GM19239 (cell line): ENCODE measurements at places on chromosomes 12 and 14.

- DNase-seq, result no peak
Observed at GRCh38 chr14:29799464-29800095, 128.1 kb downstream of the PRKD1 start.

DNA sequence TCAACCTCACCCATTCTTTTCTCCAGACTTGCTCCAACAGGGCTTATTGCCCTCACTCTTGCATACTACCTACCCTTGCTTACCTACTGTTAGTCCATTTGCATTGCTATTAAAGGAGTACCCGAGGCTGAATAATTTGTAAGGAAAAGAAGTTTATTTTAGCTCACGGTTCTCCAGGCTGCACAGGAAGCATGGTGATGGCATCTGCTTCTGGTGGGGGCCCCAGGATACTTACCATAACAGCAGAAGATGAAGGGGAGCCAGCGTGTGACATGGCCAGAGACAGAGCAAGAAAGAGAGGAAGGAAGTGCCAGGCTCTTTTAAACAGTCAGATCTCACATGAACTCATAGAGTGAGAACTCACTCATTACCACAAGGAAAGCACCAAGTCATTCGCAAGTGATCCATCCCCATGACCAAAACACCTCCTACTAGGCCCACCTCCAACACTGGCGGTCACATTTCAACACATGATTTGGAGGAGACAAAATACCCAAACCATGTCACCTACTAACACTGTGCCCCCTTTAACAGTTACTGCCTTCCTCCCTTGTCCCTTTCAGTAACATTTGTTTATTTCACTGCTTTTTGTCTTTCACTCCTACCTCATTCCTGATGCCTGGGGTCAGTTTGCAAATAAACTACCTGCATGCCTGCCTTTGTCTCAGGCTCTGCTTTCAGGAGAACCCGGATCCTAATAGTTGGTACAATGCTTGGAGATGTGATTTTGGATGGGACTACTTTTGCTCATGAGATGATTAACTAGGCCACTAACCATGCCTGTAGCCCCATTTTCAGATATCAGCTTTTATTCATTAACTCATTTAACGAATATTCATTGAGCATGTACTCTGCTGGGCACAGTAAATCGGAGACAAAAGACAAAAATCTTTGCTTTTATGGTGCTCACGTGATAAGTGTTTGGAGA, 41.6 kb upstream of the CSRP2 start:
- DNase-seq, result no peak

DNA sequence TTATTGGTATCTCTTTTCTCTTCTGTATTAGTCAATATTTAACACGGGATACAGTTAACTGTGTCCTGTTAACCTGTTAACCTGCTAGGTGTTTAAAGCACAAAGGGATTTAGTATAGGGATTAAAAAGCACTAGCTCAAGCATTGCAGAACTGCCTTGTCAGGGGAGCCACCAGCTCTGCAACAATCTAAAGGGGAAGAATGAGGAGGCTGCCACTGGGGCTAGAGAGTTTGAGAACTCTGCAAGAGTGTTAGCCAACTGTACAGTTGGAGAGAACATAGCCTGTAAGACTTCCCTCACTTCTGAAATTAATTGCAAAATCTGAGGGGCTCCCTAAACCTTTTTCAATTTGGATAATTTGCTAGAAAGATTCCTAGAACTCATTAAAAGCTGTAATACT, 6.5 kb upstream of the VRK1 start:
- DNase-seq, result no peak

- no peak for DNase-seq
Observed at GRCh38 chr12:82966001-82966559, 279.4 kb downstream of the TMTC2 start.

DNA sequence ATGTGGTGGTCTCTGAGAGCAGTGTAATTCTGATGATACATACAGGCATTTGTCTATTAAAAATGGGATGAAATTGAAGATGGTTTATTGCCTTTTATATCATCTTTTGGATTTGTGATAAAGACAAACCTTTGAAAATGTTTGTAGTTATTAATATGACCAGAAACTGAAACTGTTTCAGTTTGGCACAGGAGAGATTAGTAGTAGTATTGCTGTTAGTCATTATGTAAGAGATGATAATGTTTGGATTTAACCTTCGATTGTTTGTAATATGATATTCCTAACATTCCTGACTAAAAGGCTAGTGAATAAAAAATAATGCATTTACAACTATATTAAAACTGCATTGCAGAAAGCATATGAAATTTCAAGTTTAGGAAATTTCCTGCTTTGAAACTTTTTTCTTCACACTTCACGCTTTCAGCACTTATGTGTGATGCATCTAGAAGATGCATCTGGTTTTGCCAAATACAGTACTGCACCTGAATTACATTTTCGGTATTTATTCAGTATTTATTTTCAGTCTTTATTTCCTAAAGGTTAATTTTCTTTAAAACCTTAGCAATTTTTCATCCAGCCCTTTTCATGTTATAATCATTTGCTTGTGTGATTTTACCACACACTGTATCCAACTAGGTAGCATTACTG, 25.5 kb downstream of the ADIPOR2 start:
- no peak for DNase-seq

GRCh38 chr14:51513281-51513680, 138.4 kb upstream of the FRMD6 start:
- DNase-seq, result no peak

GRCh38 chr12:40597133-40597532, 95.1 kb upstream of the CNTN1 start:
- DNase-seq, result no peak

GRCh38 chr12:8831116-8831515, 8.7 kb downstream of the A2ML1 start:
- DNase-seq, result no peak

- DNase-seq, result no peak
Observed at GRCh38 chr14:99626041-99626648, 18.8 kb upstream of the HHIPL1 start.

- DNase-seq, result no peak
Observed at GRCh38 chr12:120943482-120943881, 34.9 kb upstream of the HNF1A start.

DNA sequence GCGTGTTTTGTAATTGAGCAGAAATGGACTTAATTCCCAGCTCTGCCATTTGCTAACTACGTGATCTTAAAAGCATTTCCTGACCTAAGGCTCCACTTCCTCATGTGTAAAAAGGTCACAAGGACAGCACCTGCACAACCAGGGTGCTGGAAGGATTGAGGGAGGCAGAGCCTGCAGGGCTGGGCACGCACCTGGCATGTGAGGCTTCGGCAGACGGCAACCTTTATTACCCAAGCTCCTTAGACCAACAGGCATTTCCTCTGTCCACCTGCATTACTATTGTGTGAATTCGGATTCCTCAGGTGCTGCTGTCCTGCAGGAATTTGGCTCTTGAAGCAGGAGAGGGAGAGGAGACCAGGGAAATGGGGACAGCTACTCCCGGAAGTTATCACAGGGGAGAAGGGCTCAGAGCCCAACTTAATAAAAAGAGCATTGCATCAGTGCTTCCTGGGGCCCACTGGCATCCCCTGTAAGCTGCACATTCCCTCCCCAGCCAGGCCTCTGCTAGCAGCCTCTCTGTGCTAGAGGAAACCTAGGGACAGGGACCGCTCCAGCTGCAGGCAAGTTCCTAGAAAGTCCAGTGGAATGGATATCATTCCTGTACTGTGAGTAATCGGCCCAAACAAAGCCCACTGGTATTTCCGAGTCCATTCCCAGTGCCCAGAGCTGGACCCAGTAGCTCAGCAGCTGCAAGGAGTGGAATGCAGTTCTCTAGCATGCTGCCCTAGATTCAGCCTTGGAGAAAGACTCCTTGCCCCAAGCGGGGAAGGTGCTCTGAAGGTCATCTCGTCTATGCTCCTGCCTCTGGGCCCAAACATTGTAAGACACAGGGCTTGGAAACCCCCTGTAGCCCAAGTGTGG, 157.1 kb upstream of the CCND2 start:
- no peak for DNase-seq

DNA sequence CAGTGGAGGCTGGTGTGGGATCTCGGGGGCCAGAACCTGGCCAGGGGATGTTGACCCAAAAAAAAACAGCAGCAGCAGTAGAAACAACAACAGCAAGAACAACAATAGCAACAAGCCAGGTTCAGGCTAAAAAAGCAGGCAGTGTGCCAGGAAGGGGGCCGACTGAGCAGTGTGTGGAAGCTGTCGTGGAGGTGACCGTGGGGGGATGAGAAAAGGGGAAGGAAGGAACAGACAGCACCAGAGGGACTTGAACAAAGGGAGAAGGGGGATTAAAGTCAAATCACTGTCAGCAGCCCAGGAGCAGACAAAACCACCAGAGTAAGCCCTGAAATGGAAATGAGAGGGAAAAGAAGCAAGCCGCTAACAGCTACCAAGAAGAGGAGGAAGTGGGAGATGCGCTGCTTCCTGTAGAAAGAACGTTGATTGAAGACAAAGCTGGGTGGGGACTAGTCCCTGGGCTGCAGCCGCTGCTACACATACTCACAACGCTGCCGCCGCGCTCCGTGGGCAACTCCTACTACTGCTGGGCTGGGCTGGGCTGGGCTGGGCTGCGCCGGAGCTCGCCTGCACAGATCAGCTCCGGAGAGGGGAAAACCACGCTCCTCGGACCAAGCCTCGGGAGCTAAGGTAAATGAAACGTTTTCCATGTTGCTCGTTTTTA, at the start of gene GNG2:
TSS of gene GNG2 (plus strand) at position 449 of the 661 bp plus-strand sequence. CDS start 90,067 bp downstream, outside the sequence.
- DNase-seq, result no peak

DNA sequence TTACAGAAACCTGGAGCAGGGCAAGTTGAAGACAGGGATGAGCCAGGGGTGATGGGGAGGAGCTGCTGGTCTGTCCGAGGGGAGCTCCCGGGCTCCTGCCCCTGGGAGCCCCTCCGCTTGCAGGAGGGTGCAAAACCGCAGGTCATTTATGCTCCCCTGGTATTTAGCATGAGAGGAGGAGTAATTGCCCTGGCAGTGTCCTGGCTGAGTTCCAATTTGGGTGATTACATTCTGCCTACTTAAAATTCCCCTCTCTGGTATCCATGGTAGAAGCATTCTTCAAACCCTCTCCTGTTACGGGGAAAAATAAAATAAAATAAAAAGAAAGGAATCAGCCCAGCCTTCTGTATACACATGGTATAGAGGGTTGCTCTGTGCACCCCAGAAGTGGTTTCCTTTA, 61.7 kb upstream of the VRK1 start:
- DNase-seq, result no peak

DNA sequence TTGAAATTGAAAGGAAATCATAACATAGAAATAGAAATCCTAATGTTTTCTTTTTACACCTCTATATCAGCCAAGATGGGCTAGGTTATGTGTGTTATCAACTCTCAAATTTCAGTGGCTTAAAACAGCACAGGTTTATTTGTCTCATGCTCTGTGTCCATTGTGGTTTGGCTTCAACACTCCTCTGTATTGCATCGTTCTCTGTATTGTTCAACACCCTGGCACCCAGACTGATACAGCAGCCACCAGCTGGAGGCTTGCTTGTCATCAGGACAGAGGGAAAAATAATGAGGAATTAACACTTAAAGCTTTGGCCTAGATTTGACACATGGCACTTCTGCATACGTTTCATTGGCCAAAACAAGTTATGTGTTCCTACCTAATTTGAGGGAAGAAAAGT, 234.2 kb upstream of the ARHGAP5 start:
- DNase-seq, result no peak

- no peak for DNase-seq
Observed at GRCh38 chr12:9649532-9649940, 20.0 kb upstream of the CLEC2D start.

DNA sequence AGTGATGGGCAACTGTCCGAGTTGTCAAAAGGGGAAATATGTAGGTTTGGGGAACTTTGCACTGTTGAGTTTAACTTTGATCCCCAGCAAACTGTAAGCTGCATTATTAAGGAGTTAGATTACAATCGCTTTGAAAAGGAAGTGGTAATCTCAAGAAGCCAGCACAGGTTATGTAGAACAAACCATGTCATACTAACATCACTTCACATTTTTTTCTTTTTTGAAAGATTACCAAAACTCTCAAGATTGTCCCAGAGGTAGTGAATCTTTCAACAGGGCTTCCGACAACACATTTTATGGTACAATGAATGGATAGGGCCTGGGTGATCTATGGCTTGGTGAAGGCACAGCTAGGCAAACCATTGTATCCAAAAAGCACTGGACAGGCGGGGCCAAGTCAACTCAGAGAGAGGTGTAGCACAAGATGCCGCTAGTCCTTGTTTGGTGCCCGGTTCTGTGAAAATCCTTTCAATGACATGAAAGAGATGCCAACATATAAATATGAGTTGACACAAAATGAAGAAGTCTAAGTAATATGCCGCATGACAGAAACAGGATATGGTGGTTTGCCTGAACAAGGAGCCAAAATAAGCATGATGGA, 24.3 kb upstream of the PARP11 start:
- no peak for DNase-seq

GRCh38 chr12:98532687-98533304, 17.4 kb downstream of the TMPO start:
- no peak for DNase-seq

- no peak for DNase-seq
Observed at GRCh38 chr12:65306366-65307168, 28.1 kb downstream of the MSRB3 start.

- no peak for DNase-seq
Observed at GRCh38 chr12:25320123-25321006, 69.6 kb upstream of the KRAS start.

GRCh38 chr14:77458249-77458950, 507 bp downstream of the AHSA1 start:
- no peak for DNase-seq

DNA sequence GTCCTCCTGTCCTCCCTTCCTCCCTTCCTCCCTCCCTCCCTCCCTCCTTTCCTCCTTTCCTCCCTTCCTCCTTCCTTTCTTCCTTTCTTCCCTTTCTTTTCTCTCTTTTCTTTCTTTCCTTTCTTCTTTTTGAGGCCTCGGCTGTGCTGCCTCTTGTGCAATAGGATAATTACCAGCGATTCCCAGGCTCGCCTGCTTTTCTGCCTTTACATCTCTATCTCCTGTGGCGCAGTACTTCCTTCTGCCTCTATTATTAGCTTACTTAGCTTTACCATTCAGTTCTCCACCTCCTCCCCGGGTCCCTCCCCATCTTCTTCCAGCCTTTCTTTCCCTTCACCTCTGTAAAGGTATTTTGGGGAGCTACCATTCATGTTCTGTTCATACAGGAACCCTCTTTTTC, 19.9 kb downstream of the ETV6 start:
- DNase-seq, result no peak

DNA sequence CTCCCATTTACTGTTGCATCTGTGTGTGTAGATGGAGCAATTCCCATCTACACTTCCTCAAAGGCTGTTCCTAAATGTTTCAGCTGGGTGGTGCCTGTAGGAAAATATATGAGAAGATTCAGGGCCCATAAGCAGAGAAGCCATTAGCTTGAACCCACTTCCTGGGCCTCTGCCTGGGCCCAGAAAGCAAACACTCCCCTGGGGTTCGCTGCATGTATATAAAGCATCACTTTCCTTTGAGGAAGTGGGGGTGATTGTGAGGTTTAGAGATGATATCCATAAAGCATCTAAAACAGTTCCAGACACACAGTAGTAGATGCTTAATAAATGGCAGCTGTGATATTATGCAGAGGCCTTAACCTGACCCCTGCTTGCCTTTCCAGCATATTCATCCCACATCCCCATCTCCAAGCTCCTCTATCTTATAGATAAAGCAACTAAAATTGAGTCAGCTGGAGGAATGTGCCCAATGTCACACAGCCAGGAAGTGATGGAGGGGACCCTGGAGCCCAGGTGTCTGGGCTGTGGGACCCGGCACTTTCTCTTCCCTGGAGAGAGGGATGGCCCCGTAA, 280.0 kb upstream of the CRY1 start:
- no peak for DNase-seq

- no peak for DNase-seq
Observed at GRCh38 chr12:130120012-130120805, 42.1 kb upstream of the FZD10 start.
